ENCODE measurements at places on chromosomes 2 and 18. TPM values are rescaled to one million over a fixed set of nuclear protein-coding genes. Genes with fewer than 3 reads are reported as not detected.

TLX2 gene
- 0.30 TPM for total RNA-seq

TCF23 gene
- not detected for total RNA-seq

AQP12A gene
- not detected for total RNA-seq

ATP8B1 gene
- total RNA-seq: 9.9 TPM

SERPINB8 gene
- total RNA-seq: 11.7 TPM

ACTG2 gene
- 0.11 TPM for total RNA-seq

GAD1 gene
- 0.79 TPM for total RNA-seq

FBLN7 gene
- 0.86 TPM for total RNA-seq

MERTK gene
- total RNA-seq: 2.1 TPM

PAX8 gene
- 0.77 TPM for total RNA-seq

PXDN gene
- total RNA-seq: 13.8 TPM

GPR17 gene
- total RNA-seq: 0.06 TPM

HOXD13 gene
- 0.24 TPM for total RNA-seq

GPAT2 gene
- total RNA-seq: not detected

ZCCHC2 gene
- total RNA-seq: 9.7 TPM

VWC2L gene
- total RNA-seq: not detected

LRP1B gene
- not detected for total RNA-seq

COL6A3 gene
- 0.09 TPM for total RNA-seq

NCKAP5 gene
- total RNA-seq: 1.7 TPM

MAP3K19 gene
- not detected for total RNA-seq

ASTL gene
- not detected for total RNA-seq

ANKRD12 gene
- 5.0 TPM for total RNA-seq

CPS1 gene
- 8.6 TPM for total RNA-seq

MEP1B gene
- 0.15 TPM for total RNA-seq

DYNAP gene
- not detected for total RNA-seq

FTCDNL1 gene
- 2.2 TPM for total RNA-seq

FEV gene
- total RNA-seq: not detected

RAPH1 gene
- total RNA-seq: 5.7 TPM

IL18R1 gene
- 0.99 TPM for total RNA-seq

SRD5A2 gene
- 0.04 TPM for total RNA-seq

NRP2 gene
- 115 TPM for total RNA-seq

Measured in A549 treated with DMSO at 1 μM for 4 hours (cell line).